ENCODE measurements at places on chromosomes 4 and X. TPM values are rescaled to one million over a fixed set of nuclear protein-coding genes. Genes with fewer than 3 reads are reported as not detected.

The CXXC4 gene
- total RNA-seq, result 1.1 TPM

The SYTL5 gene
- 0.06 TPM for total RNA-seq

The GRID2 gene
- total RNA-seq, result not detected

The CFAP299 gene
- total RNA-seq, result not detected

The CT83 gene
- total RNA-seq, result not detected

The RHOXF1 gene
- 1.2 TPM for total RNA-seq

The TTC29 gene
- total RNA-seq, result not detected

The EXOC1L gene
- total RNA-seq, result not detected

The SLC7A11 gene
- 0.93 TPM for total RNA-seq

The MTTP gene
- 0.74 TPM for total RNA-seq

The RAB41 gene
- not detected for total RNA-seq

The SPIN2A gene
- total RNA-seq, result 1.3 TPM

The SOD3 gene
- total RNA-seq, result 128 TPM

The CENPE gene
- total RNA-seq, result 1.2 TPM

The CYP2U1 gene
- 7.6 TPM for total RNA-seq

The RAI2 gene
- 15.9 TPM for total RNA-seq

The TMSB15B gene
- total RNA-seq, result 1.7 TPM

The TMPRSS11B gene
- total RNA-seq, result not detected

The ENPP6 gene
- total RNA-seq, result not detected

The PASD1 gene
- total RNA-seq, result not detected

The PAK3 gene
- total RNA-seq, result 1.3 TPM

The MAP3K15 gene
- 0.10 TPM for total RNA-seq

The NMU gene
- total RNA-seq, result not detected

The CACNA1F gene
- not detected for total RNA-seq

The POU3F4 gene
- not detected for total RNA-seq

The FAM47B gene
- total RNA-seq, result not detected

The ARHGAP36 gene
- not detected for total RNA-seq

The ACTRT1 gene
- total RNA-seq, result not detected

The MAGEB17 gene
- total RNA-seq, result not detected
